ENCODE measurements at places on chromosomes 6 and 20. TPM values are rescaled to one million over a fixed set of nuclear protein-coding genes. Genes with fewer than 3 reads are reported as not detected.

C6orf118 gene
- total RNA-seq, result not detected

PPP1R16B gene
- not detected for total RNA-seq

GRIK2 gene
- 8.2 TPM for total RNA-seq

- peaks cover 26% of the 10 kb centered on the region for H3K4me1 ChIP-seq
- H3K36me3 ChIP-seq, result peaks cover 1% of the 10 kb centered on the region
- no peak for DNase-seq
- H3K4me3 ChIP-seq, result peak overlapping the region; percentile 93
These were observed 1.2 kb upstream of the CD164 start for GRCh38 chr6:109383438-109383940.

DNA sequence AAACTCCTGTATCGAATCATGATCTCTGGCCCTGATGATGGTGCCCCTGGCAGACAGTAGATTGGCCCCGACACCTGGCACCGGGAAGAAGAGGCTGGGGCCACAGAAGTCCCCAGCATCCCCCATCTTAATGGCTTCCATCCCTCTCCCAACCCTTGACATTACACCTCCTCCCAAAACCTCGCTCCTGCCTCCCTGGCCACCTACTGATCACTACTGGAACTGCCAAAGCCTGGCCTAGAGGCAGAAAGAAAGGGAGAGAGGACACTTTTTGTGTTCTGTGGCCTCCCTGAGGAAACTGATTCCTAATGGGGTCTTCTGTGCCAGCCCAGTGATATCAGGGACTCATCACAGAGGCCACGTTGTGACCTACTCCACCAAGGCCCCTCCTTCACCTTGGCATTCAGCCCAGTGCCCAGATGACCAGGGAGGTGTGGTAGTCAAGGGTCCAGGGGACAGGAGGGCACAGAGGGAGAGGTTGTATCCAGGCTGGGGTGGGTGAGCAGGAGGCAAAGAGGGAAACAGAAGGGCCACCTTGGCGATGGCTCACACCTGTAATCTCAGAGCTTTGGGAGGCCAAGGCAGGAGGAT, 6.1 kb downstream of the C20orf173 start:
- no peaks in the 10 kb centered on the region for H3K4me1 ChIP-seq
- H3K4me3 ChIP-seq, result no peak overlapping the region
- H3K27ac ChIP-seq, result no peak overlapping the region
- no peaks in the 10 kb centered on the region for H3K36me3 ChIP-seq
- H3K27me3 ChIP-seq, result no peaks in the 10 kb centered on the region

GRCh38 chr6:143053856-143054255, 6.8 kb upstream of the AIG1 start:
- H3K27ac ChIP-seq, result no peak overlapping the region
- H3K36me3 ChIP-seq, result no peaks in the 10 kb centered on the region
- no peaks in the 10 kb centered on the region for H3K27me3 ChIP-seq

DNA sequence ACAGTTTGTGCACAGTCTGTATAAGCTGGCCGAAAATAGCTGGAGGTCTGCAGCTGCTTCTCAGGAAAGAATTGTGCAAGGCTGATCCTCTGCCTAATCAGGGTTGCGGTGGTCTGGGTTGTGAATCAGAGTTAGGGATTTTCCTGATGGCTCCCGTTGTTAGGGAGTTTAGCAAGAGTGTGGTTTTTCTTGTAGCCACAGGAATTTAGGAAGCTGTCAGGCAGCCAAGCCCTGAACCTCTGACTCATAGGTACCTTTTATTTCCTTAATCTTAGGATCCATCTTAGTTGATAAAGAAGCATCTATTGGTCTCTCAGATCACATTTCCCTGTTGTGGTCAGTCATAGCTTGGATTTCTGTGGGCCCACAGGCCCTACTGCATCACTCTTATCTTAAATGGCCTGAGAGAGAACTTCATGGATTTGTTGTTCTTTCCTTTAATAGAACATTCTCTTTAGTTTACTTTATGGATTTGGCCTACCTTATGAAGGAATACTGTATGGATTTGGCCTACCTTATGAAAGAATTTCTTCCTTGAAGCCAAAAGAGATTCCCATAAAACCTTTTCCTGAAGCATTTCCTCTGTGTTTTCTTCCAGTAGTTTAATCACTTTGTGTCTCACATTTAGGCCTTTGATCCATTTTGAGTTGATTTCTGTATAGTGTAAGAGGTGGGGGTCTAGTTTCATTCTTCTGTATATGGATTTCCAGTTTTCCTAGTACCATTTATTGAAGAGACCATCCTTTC, 10.3 kb downstream of the KIF25 start:
- peaks cover 15% of the 10 kb centered on the region for H3K4me1 ChIP-seq
- no peak overlapping the region for H3K4me3 ChIP-seq
- DNase-seq, result no peak
- H3K36me3 ChIP-seq, result peaks cover 16% of the 10 kb centered on the region
- H3K27me3 ChIP-seq, result peaks cover 10% of the 10 kb centered on the region

SAMD3 gene
- not detected for total RNA-seq

GRCh38 chr6:37083243-37084138, 78.0 kb downstream of the FGD2 start:
- no peak overlapping the region for H3K4me3 ChIP-seq
- H3K27ac ChIP-seq, result no peak overlapping the region
- peaks cover 11% of the 10 kb centered on the region for H3K4me1 ChIP-seq
- peaks cover 3% of the 10 kb centered on the region for H3K27me3 ChIP-seq

TMC2 gene
- not detected for total RNA-seq

DNA sequence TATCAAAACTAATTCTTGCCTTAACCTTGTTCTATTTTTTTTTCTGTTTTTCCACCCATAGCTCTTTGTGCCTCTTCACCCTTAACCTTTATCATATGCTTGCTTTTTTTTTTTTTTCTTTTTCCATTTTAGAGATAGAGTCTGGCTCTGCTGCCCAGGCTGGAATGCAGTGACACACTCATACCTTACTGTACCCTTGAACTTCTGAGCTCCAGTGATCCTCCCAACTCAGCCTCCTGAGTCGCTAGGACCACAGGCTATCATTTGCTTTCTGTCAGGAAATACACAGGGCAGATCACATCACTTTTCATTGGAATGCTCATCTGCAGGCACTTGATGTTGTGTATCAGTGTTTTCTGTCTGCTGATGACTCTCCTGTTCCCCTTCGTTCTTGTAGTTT, 33.5 kb downstream of the TMEM170B start:
- no peaks in the 10 kb centered on the region for H3K27me3 ChIP-seq
- DNase-seq, result no peak
- no peak overlapping the region for H3K27ac ChIP-seq
- peaks cover 4% of the 10 kb centered on the region for H3K4me1 ChIP-seq

- H3K36me3 ChIP-seq, result peaks cover 14% of the 10 kb centered on the region
- no peaks in the 10 kb centered on the region for H3K27me3 ChIP-seq
- no peak overlapping the region for H3K4me3 ChIP-seq
- H3K4me1 ChIP-seq, result peaks cover 6% of the 10 kb centered on the region
- no peak for DNase-seq
- peak overlapping the region; percentile 34 for H3K27ac ChIP-seq
These were observed 335.6 kb downstream of the ZFAND3 start for GRCh38 chr6:38155144-38155543.

RFX6 gene
- not detected for total RNA-seq

- no peaks in the 10 kb centered on the region for H3K4me1 ChIP-seq
- no peak for DNase-seq
- H3K27me3 ChIP-seq, result no peaks in the 10 kb centered on the region
- no peaks in the 10 kb centered on the region for H3K36me3 ChIP-seq
These were observed 360.1 kb upstream of the CHD6 start for GRCh38 chr20:41978246-41978790.

GRCh38 chr20:60000271-60001042, 42.2 kb downstream of the CDH26 start:
- H3K27ac ChIP-seq, result no peak overlapping the region
- no peaks in the 10 kb centered on the region for H3K36me3 ChIP-seq
- H3K4me1 ChIP-seq, result peaks cover 9% of the 10 kb centered on the region
- peaks cover 2% of the 10 kb centered on the region for H3K27me3 ChIP-seq
- H3K4me3 ChIP-seq, result no peak overlapping the region

SRMS gene
- total RNA-seq, result not detected

DNA sequence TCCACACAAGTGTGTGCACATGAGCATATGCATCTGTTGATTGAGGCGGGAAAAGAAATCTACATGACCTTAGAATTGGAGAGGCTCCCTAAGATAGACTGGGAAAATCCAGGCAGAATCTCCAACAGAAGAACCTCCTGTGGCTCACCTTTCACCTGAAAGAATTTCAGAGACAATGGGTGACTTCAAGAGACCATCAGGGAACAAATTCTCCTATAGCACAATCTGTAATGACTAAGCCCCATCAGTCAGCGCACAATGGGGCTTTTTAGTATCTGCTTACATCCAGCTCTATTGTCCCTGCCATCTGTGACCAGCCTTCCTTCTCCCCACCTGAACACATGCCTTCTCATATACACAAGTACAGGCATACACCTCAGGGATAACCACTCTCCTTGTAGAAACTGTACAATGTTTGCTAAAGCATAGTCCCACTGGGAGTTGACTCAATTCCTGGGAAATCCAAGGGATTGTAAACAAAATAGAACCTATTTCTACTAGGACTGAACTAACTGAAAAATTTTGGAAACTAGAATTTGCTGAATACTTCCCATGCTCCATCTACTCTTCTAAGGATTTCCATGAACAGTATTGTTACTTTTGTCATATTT, 150.8 kb upstream of the STXBP5 start:
- H3K27me3 ChIP-seq, result no peaks in the 10 kb centered on the region
- H3K4me3 ChIP-seq, result no peak overlapping the region

NR2E1 gene
- total RNA-seq, result not detected

All from chondrocyte (in vitro differentiated cells).